ENCODE measurements at places on chromosomes 6 and 20.

DNA sequence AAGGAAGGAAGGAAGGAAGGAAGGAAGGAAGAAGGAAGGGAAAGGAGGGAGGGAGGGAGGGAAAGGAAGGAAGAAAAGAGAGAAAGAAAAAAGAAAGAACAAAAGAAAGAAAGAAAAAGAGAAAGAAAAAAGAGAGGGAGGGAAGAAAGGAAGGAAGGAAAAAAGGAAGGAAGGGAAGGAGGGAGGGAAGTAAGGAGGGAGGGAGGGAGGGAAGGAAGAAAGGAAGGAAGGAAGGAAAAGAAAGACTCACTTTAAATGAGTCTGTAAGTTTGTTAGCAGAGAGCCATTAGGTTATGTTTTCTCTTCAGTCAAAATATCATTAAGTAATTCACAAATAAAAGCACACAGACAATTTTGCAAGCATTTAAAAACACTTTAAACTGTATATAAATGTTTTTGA is 44.0 kb upstream of the SASH1 start:
- DNase-seq = no peak

DNA sequence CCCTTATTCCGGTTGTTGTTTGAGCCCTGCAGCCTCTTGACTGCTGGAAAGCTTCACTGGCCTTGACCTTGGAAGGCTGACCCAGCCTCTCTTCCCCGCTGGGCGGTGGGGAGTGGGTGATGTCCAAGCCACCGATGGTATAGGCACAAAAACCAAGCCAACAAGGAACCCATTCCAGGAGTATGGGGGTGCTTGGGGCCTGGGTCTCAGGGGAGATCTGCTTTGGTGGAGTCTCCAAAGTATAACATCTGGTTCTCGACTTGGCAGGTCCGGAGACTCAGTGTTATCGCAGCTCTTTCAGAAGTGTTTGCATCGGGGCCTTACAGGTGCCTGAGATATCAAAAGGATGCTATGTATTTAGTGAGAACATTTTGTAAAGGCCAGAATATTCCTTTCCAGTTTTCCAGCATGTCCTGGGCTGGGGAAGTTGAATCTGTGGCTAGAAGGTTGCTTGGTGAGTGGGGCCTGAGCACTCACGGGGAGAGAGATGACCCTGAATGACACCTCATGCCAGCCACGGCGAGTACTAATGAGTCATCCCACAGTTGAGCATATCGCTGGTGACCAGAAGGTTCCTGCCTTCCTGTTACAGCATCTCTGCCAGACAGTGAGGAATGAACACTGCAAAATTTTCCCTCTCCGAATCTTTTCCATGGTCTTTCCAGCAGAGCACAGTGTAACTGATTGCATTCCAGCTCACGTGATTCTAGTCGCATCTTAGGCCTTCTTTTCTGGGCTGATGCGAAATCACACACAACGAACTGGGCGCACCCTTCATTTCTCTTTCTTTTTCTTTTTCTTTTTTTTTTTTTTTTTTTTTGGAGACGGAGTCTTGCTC is 133.9 kb downstream of the ZDHHC14 start:
- DNase-seq = no peak

- no peak for DNase-seq
These were observed 60.9 kb downstream of the MCHR2 start for GRCh38 chr6:99933129-99933528.

DNA sequence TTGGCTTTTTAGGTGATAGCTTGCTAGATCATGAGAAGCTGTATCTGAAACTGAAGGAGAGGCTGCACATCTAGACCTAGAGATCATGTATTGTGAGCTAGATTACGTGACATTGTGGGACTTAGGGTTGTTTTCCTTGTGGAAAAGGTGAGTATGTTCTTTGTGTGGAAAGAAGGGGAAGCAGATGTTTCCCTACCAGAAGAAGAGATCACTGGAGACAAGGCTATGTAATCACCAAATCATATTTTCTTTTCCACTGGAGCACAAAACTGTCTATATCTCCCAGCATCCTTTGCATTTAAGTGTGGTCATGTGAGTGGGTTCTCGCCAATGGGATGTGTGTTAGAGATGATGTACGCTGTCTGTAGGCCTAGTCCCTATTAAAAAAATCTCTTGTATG is 7.0 kb upstream of the EPB41L2 start:
- DNase-seq = no peak

DNA sequence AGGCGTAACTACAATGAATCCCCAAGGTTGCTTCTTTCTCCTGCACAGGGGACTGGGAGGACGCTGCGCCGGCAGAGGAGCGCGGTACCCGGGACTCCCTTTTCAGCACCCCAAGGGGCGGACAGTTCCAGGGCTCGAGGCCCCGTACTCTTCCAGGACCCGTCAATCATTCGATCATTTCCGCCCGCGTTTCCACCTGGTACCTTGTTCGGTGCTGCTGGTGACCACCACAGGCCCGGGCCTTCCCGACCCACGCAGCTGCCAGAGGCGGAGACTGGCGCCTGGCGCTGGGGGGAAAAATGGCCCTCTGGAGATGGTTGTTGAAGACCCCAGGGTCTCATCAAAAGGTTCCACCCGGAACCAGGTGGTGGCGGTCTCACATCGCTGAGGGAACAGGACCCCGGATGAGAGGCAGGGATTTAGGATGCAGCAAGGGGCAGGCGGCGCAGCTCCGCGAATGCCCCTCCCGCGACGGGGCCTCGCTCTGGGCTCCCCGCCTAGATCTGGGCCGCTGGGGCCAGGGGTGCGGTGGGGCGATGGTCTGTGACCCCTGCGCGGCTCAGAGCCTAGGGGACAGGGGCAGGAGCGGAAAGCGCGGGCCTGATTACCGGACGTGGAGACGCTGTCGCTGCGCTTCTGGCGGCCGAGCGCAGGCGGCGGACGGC is 744 bp downstream of the VSX1 start:
- DNase-seq = no peak

DNA sequence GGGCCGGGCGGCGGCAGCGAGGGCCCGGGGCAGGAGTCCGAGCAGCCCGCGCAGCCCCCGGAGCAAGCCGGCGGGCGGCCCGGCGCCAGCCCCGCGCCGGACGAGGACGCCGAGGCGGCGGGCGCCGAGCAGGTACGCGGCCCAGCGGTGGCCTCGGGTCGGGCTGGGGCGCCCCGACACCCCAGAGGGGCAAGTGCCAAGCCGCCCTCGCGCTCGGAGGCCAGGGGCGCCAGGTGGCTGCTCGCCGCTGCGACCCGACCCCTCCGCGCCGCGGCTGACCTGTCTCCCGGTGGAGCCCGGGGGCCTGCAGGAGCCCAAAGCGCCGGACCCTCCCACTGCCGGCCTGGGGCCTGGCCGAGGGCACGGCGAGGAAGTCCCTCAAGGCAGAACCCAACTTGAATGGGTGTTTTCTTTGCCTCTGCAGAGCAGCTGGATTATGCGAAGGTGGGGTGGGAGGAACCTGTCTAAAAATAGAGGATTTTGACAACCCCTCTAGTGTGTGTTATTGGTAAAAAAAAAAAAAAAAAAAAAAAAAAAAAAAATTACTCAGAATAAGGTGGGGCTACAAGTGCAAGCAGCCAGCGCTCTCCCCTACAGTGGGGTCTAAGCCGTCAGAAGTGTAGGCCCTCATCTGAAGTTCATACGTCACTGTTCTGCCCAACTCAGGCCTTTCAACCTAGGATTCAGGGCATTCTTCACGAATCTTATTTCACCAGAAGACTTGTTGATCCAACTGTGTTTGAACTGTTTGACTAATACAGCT is 609 bp downstream of the OGFRL1 start:
- peak; percentile 10 for DNase-seq

DNA sequence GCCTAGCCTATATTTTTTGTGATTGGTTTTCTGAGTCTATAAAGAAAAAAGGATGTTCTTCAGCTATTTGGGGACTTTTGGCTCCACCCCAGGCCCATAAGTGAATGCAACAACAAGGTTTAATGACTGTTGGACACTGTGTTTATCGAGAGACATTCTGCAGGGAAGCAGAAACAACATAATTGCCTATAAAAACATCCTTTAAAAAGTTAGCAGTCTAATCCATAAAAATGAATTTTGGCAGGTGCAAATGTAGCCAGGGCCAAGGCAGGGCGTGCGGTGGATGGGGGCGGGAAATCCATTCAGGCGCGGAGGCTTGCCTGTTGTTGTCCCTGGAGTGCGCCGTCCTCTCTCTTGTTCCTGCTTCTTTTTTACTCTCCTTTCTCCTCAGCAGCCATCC is 99.3 kb downstream of the PAX1 start:
- no peak for DNase-seq

DNA sequence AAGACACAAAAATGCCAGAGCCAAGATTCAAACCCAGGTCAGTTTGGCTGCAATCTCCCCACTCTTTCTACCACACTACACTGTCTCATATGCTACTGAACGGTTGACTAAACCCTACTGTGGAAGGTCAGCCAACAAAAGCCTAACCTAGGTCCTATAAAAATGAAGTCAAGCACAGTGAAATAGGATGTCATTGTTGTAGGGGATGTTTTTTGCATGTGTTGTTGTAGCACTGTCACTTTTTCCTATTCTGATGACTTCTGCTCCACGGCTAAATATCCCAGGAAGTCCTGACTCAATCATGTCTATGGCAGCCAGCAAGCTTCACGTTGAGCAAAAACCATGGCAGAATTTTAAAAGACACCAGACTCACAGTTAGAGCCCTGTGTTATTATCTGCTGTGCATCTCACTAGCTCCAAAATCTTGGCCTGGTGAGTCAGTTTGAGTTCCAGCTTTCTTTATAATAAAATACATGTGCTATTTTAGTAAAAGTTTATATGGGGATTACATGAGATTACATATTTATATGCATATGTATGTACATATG is 322.1 kb upstream of the NT5E start:
- DNase-seq = no peak

DNA sequence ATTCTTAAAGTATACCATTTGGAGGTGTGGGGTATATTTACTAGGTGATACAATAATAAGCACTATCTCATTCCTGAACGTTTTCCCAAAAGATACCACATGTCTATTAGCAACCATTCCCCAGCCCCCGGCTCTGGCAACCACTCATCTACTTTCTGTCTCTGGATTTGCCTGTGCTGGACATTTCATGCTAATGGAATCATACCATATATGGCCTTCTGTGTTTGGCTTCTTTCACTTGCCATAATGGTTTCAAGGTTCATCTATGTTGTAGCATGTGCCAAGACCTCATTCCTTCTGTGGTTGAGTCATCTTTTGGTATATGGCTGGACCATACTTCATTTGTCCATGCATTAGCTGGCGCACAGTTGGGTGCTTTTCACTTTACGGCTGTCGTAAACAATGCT is 39.7 kb downstream of the BCAS4 start:
- DNase-seq = no peak

- DNase-seq = no peak
These were observed 13.2 kb downstream of the FILIP1 start for GRCh38 chr6:75480425-75480824.

DNA sequence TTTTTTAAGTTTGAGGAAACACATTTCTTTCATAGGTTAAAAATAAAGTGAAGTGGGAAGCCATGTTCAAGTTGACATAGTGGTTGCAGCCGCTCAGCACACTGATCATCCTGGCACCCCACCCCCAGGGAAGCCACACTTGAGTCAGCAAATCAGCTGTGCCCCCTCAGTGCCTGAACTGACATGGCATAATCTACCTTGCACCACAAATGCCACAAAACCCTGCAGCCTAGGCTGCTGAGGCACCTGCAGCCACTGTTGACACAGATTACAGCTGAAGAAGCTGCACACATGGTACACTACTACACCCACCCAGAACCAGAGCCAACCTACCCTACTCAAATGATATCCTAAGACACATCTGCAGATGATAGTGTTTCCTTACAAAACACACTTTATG is 77.5 kb upstream of the RIMS1 start:
- DNase-seq = no peak

DNA sequence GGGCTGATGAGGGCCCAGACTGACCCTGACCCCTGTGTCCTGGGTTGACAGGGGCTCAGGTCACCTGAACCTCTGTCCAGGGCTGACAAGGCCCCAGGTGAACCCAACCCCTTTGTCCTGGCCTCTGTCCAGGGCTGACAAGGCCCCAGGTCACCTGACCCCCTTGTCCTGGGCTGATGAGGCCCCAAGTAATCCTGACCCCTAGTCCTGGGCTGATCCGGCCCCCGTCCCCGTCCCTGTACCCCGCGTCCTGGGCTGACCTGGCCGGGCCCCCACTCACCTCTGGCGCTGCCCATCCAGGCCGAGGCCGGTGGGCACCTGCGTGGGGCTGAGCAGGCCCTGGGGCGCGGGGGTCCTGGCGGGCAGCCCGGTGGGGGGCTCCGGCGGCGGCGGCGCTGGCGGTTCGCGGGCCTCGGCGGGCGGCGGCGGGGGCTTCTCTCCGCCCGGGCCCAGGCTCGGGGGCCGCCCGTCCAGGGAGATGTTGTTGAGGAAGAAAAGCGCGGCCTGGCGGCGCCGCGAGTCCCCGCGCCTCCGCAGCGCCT is 379 bp downstream of the CABLES2 start:
- DNase-seq = no peak

DNA sequence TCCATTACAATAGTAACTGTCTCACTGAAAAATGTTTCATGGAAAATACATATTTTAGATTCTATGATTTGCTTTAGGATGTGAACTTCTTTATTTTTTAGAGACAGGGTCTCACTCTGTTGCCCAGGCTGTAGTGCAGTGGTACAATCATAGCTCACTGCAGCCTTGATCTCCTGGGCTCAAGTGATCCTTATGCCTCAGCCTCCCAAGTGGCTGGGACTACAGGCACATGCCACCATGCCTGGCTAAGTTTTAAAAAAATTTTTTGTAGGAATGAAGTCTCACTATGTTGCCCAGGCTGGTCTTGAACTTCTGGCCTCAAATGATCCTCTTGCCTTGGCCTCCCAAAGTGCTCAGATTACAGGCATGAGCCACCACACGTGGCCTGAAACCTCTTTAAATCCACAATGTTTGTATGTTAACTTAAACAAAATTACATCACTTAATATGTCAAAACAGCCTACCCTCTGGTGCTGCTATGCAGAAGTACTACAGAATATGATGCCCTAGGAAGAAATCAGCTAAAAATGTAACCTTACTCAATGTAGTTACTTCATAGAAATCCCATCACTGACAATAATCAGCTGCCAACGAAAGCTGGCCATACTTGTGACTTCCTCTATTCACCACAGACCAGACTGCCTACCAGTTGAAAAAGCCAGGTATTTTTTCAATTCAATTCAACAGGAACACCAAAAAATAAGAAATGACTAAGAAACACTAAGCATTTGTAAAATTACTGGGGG is 17.6 kb downstream of the EEF1A1 start:
- DNase-seq = no peak

GRCh38 chr6:71123051-71123450 is 165.6 kb upstream of the OGFRL1 start:
- DNase-seq = no peak

GRCh38 chr6:43939281-43940070 is 169.5 kb downstream of the VEGFA start:
- no peak for DNase-seq

GRCh38 chr6:42777126-42777822 is 4.6 kb upstream of the BICRAL start:
- DNase-seq = no peak
